Amygdala (tissue), 56 donors: ENCODE measurements at places on chromosomes 16 and 17.

DNA sequence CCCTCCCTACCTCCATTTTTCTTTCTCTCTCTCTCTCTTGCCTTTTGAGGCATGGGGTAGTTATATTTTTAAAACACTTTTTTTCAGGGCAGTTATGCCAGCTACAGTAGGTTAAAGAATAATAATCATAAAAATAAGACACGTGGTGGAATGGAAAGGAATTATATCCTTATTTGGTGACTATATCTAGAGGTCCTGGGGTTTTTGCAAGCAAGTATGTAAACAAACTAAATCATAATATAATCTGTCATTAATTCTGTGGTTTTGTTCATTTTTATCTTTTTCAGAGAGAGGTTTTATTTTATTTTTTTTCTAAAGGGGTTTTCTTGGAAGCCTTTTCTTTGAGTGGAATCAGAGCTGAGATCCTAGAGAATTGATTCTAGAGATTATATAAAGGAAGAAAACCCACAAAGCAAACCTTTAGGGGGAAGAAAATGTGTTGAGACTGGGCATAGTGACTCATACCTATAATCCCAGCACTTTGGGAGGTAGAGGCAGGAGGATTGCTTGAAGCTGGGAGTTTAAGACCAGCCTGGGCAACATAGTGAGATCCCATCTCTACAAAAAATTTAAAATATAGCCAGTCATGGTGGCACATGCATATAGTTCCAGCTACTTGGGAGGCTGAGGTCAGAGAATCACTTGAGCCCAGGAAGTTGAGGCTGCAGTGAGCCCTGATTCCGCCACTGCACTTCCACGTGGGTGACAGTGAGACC, 53.2 kb downstream of the NQO1 start:
- DNase-seq = no peak

DNA sequence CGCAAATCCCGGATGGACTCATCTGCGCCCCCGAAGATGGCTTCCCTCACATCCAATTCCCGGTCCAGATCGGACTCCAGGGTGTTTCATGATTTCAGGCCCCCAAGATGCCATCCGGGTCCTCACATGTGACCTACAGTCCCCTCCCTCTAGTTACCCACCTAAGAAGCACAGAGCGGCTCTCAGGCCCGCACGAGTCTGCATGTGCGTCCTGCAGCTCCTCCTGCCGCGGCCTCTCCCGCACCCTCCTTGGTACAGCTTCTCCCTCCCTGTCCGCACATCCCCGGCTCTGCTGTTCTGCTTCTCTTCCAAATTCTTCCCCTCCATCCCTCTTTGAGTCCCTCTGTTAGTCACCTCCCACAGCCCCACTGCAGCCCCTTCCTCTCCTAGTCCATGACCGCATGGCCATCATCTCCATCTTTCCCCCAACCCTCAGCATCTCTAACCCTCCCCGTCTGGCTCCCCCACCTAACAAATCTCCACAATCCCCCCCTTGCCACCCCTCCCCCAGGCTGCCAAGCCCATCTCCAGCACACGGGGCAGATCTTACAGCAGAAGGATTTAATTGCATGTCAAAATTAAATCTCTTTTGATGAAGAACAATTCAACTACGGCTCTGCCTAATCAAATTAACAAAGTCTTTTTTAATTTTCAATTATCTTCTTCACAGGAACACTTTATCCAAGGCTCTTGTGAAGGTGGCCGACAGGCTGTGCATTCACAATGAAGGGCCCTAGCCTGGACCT, 231.0 kb downstream of the RBFOX3 start:
- no peak for DNase-seq

GRCh38 chr17:7572338-7572587, 7.2 kb upstream of the CD68 start:
- no peak for DNase-seq

DNA sequence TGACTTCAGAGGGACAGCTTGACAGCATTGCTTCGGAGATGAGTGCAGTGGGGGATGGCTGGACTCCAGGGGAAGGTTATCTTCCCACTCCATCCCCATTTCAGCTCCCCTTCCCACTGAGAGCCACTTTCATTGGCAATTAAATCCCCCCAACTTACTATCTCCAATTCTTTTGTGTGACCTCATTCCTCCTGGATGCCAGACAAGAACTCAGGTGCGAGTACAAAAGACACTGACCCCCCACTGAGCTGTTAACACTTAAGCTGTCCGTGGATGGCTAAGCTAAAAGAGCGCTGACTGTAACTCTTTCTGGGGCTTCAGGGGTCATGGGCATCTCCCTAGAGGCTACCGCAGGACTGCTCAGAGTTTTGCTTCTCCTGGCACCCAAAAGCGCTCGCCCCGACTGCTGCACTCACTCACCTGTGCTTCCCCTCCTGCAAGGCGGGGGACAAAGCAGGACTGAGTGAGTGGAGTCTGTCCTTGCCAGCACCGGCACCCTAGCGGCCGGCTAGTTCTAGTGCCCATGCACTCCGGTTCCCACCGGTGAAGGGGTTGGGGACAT, 44.8 kb upstream of the FBXO47 start:
- DNase-seq = no peak

- no peak for DNase-seq
These were observed 23.1 kb downstream of the SSH2 start for GRCh38 chr17:29906969-29907368.

- peak; percentile 58 for DNase-seq
These were observed 19.1 kb upstream of the STAC2 start for GRCh38 chr17:39244600-39245570.

GRCh38 chr16:9521749-9522370, 430.4 kb downstream of the HAPSTR1 start:
- no peak for DNase-seq

DNA sequence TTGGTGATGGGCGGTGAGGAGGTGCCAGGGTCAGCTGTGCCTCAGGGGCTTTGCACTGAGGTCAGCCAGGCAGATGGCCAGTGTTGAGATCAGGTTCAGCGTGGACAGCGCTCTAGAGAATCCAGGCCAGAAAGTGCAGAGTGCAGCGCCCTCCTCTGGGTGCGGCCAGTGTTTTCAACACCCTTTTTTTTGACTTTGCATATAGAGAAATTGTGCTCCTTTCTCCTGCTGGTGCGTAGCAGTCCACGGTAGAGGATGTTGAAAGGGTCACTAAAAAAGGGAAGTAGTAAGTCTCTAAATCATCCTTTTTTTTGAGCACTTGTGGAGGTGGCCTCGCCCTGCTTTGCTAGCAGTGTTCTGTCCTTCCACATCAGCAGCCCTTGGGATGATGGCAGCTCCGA, 53.9 kb downstream of the BANP start:
- DNase-seq = no peak

- no peak for DNase-seq
These were observed 22.2 kb upstream of the ALOX15 start for GRCh38 chr17:4663711-4664110.

- no peak for DNase-seq
These were observed 146.1 kb downstream of the IRF8 start for GRCh38 chr16:86044881-86045590.

GRCh38 chr16:2206780-2207433, 1.7 kb downstream of the MLST8 start:
- no peak for DNase-seq

DNA sequence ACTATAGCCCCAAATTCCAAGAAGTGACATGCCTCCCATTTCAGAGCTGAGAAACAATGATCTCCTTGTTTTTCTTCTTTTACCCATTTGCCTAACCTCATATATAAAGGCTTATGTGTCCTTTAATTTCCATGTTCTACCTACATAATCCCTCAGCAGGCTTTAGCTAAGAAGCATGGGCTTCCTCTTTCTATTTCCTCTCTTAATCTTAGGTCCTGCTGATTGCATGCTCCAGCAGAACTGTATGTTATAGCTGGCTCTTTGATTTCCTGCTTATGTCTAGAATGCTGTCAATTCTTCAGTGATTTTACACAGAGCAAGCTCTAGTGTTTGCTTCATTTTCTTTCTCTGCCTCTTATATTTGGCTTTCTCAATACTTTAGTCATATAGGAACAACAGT, 151.7 kb upstream of the COX10 start:
- no peak for DNase-seq

- no peak for DNase-seq
These were observed 851.6 kb upstream of the SOX9 start for GRCh38 chr17:71269201-71269600.

GRCh38 chr16:82653550-82654511, 27.1 kb downstream of the CDH13 start:
- no peak for DNase-seq

DNA sequence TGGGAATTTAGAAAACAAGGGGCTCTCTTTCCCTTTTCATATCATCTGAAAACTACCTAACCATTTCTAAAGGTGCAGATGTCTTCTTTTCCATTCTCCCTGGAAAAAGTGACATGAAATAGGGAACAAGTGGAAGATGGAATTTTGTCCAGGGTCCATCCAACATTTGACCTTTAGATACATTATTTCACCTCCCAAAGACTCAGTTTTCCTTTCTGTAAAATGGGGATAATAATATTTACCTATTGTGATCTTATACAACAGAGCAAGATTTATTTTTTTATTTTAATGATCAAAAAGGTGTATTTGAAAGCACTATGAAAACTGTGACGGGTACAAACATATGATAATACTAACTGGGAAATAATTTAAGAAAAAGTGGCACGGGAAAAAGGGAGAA, 106.3 kb downstream of the HS3ST3A1 start:
- DNase-seq = no peak

DNA sequence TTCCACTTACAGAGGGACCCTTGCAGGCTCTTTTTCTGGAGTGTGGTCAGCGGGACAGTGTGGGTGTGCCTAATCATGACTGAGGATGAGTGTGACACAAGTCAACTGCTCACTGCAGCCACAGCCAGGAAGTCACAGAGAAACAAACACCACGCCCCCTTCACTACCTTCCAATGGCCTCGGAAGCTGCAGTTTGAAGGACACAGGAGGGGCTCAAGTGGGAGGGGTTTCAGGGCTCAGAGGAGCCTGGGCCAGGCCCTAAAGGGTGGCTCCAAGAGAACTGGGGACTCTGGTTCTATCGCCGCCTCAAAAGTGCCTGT, 116.2 kb upstream of the SDK2 start:
- DNase-seq = no peak

DNA sequence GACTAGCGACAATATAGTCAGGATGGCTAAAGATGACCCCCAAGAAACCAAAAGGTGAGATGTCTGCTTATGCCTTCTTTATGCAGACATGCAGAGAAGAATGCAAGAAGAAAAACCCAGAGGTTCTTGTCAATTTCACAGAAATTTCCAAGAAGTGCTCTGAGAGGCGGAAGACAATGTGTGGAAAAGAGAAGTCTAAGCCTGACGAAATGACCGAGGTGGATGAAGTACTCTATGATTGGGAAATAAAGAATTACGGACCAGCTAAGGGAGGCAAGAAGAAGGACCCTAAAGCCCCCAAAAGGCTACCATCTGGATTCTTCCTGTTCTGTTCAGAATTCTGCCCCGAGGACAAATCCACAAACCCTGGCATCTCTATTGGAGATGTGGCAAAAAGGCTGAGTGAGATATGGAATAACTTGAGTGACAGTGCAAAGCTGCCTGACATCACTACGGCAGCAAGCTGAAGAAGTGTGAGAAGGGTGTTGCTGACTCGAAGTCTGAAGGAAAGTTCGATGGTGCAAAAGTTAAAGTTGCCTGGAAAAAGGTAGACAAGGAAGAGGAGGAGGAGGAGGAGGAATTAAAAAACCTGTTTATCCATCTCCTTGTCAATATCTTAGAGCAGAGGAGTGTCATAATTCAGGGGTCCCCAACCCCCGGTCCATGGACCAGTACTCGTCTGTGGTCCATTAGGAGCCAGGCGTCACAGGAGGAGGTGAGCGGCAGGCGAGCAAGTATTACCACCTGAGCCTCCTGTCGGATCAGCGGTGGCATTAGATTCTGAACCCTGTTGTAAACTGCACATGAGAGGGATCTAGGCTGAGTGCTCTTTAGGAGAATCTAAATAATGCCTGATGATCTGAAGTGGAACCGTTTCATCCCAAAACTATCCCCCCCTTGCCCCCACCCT, 25.1 kb upstream of the ADGRG1 start:
- no peak for DNase-seq

GRCh38 chr17:12509801-12510200, 155.9 kb upstream of the MYOCD start:
- DNase-seq = no peak

DNA sequence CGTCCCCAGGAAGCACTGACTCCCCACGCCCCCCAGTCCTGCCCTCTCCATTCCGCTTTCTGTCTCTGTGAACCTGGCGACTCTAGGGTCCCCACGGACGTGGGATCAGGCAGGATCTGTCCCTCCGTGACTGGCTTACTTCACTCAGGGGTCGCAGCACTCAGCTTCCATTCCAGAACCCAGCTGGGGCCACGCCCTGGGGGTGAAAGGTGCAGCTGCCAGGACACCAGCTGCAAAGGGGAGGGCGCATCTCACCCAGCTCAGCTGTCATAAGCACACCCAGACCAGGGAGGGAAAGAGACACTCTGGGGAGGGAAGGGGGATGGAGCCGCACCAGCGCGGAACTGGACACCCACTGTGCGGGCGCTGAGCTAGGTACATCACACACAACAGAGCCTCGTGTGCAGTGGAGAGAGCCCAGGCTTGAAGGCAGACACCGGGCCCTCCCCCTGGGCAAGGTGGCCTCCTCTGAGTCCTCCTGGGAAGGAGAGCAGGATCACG, 18.5 kb upstream of the HEXD start:
- DNase-seq = no peak

DNA sequence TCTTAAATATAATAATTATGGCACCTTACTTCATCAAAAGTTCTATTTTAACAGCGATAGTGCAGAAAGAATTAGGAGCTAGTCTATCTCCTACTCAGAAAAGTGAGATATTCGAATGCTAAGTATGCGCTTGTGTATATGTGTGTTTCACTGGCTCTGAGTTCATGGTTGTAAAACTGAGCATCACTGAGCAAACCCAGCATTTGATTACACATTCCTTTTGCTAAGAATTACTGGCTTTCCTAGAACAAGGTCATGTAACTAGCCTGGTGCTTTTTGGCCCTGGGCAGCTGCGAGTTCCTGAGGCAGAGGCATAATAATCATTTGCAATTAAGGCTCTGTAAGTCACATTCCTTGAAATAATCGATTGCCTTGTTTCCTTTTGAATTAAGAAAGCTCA, 157.2 kb downstream of the SNX29 start:
- no peak for DNase-seq

GRCh38 chr17:76173474-76173873, 32.4 kb upstream of the FOXJ1 start:
- DNase-seq = no peak

- no peak for DNase-seq
These were observed 11.3 kb downstream of the ASGR1 start for GRCh38 chr17:7167832-7168231.

DNA sequence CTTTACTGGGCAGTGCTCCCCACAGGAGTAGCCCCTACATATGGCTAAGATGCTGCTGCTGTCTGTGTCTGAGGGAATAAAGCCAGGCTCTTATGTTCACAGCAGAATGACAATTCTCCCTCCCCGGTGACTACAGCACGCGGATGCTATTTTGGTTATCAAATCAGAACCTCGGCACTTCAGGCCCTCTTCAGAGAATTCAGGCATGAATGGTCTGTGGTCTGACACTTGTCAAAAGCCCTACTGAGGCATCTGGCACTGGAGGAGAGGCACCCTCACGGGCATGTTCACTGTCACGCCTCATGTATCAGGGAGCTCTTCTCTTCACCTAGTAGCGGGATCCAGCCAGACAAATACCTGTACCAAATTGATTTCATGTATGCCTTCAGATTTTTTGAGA, 30.4 kb downstream of the KIAA0513 start:
- DNase-seq = no peak

- DNase-seq = no peak
These were observed 465 bp upstream of the PRSS22 start for GRCh38 chr16:2858245-2859025.

GRCh38 chr17:67500261-67500660, 123.2 kb downstream of the PITPNC1 start:
- DNase-seq = no peak

GRCh38 chr16:87930456-87930855, 5.9 kb downstream of the CA5A start:
- no peak for DNase-seq
